ENCODE measurements at places on chromosomes 12 and 14.

- no peak for DNase-seq
Measured at GRCh38 chr14:73422515-73422914, 35.8 kb downstream of the NUMB start.

DNA sequence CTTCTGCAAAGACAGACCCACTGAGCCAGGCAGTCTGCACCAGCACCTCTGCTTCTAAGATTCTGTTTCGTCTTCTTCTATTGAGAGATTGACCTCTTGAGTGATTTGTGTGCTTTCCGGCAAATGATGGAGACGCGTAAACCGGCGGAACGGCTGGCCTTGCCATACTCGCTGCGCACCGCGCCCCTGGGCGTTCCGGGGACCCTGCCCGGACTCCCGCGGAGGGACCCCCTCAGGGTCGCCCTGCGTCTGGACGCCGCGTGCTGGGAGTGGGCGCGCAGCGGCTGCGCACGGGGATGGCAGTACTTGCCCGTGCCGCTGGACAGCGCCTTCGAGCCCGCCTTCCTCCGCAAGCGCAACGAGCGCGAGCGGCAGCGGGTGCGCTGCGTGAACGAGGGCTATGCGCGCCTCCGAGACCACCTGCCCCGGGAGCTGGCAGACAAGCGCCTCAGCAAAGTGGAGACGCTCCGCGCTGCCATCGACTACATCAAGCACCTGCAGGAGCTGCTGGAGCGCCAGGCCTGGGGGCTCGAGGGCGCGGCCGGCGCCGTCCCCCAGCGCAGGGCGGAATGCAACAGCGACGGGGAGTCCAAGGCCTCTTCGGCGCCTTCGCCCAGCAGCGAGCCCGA lies 703 bp downstream of the ASCL4 start:
- no peak for DNase-seq

- peak; percentile 1 for DNase-seq
Measured at GRCh38 chr14:61889914-61890351, 127.7 kb downstream of the SNAPC1 start.

- DNase-seq: no peak
Measured at GRCh38 chr12:112906712-112907414, at the start of gene OAS1. TSS of gene OAS1 (plus strand) at chr12:112906962. CDS start at chr12:112907040, 78 bp downstream.

GRCh38 chr12:14111230-14111865 lies 129.9 kb upstream of the GRIN2B start:
- no peak for DNase-seq

GRCh38 chr14:69581316-69581935 lies 6.8 kb upstream of the CCDC177 start:
- no peak for DNase-seq

GRCh38 chr12:112239881-112240280 lies 114.5 kb downstream of the TRAFD1 start:
- no peak for DNase-seq

GRCh38 chr12:106273491-106273890 lies 25.7 kb upstream of the CKAP4 start:
- DNase-seq: no peak

- DNase-seq: no peak
Measured at GRCh38 chr14:66482873-66483272, 3.3 kb upstream of the CCDC196 start.
